ENCODE measurements at places on chromosomes 6 and 20.

DNA sequence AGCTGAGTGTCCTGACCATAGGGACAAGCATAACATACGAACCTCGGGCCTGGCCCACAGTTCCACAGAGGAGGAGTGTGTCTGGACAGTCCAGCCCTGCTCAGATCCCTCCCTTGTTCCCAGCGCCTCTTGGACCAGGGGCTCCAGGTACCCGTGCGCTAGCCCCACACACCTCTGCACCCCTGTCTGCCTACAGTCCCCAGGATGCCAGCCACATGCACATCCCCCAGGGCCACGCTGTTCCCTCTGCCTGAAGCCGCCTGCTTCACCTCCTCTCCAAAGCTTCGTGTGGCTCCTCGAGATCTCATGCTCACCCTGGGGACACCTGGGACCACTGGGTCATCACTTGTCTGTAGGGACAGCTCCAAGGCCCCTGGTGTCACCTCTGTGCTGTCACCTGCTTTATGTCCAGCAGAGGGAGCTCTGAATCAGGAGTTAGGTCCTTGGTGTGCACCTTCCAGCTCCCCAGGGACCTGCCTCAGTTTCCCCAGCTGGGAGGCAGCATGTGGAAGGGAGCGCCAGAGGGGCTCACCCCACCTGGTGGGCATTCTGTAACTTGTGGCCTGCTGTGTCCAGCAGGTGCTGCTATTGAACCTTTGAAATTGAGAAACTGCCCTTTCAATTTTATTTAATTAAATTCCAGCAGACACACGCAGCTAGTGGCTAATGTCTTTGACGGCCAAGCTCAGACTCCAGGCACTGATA, 7.3 kb upstream of the YTHDF1 start:
- H3K36me3 ChIP-seq, result no peaks in the 10 kb centered on the region
- no peak overlapping the region for H3K4me3 ChIP-seq
- H3K4me1 ChIP-seq, result no peaks in the 10 kb centered on the region
- H3K27me3 ChIP-seq, result no peaks in the 10 kb centered on the region
- no peak overlapping the region for H3K27ac ChIP-seq

DNA sequence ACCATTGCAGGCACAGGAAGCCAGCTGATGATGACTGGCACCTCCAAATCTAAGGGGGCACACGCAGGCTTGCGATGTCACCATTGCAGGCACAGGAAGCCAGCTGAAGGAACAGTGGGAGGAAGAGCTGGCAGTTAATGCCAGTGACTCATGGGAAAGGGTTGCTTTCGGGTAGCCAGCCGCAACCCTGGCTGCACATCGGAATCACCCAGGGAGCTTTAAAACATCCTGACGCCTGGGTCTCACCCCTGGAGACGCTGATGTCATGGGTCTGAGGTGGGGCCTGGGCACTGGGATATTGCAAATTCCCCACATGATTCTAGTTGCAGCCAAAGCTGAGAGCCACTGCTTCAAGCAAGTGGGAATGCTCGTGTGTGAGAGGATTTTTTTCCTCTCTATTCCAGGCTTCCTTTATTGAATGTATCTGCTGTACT, 16.1 kb upstream of the CCN6 start:
- no peak overlapping the region for H3K4me3 ChIP-seq
- DNase-seq, result peak; percentile 48

- DNase-seq, result no peak
- no peaks in the 10 kb centered on the region for H3K4me1 ChIP-seq
- H3K27me3 ChIP-seq, result no peaks in the 10 kb centered on the region
- no peaks in the 10 kb centered on the region for H3K36me3 ChIP-seq
- no peak overlapping the region for H3K27ac ChIP-seq
- H3K4me3 ChIP-seq, result no peak overlapping the region
These were observed 7.1 kb downstream of the COL11A2 start for GRCh38 chr6:33185190-33185589.

GRCh38 chr6:101000341-101000740, 119.2 kb upstream of the ASCC3 start:
- H3K4me3 ChIP-seq, result no peak overlapping the region
- no peaks in the 10 kb centered on the region for H3K27me3 ChIP-seq
- no peaks in the 10 kb centered on the region for H3K4me1 ChIP-seq
- H3K36me3 ChIP-seq, result no peaks in the 10 kb centered on the region
- H3K27ac ChIP-seq, result no peak overlapping the region

GRCh38 chr6:156686301-156686994, 90.7 kb upstream of the ARID1B start:
- H3K36me3 ChIP-seq, result no peaks in the 10 kb centered on the region
- peak overlapping the region; percentile 95 for H3K27ac ChIP-seq
- no peaks in the 10 kb centered on the region for H3K27me3 ChIP-seq
- H3K4me3 ChIP-seq, result peak overlapping the region; percentile 82

DNA sequence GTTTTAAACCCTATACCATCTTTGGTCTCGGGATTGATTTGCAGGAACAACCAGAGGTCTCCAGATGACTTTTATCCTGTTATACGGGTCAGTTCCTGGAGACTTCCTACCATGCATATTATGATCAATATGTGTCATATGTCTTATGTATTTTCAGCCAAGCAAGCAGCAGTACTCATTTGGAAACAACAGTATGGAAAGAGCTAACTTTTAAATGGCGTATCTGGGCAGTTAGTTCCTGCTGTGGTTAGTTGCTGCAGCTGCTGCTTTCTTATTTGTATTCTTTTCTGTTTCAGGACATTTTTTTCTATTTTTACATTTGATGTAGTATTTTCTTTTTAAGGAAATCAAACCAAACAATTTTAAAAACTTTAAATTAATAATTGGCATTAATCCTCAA, 207.5 kb downstream of the MANEA start:
- DNase-seq, result no peak
- H3K27me3 ChIP-seq, result no peaks in the 10 kb centered on the region

DNA sequence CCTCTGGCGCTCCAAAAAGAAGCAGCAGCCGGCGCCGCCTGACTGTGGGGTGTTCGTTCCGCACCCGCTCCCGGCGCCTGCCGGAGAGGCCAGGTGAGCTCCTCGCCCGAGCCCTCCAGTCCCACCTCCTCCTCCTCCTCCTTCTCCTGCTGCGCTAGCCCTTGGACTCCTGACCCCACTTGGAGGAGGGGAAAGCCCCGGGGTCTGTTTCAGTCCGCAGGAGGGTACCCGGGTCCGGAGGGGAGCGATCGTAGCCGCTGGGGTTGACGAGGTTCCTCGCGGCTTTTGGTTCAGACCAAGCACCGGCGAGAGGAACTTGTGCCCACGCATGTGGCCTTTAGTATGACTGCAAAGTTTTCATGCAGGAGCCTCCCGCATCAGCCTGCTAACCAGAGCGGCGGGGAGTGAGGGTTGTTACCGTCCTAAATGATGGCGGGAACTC, 493 bp downstream of the CRYBG1 start:
- peaks cover 4% of the 10 kb centered on the region for H3K27me3 ChIP-seq
- DNase-seq, result peak; percentile 58
- H3K4me3 ChIP-seq, result peak overlapping the region; percentile 31

GRCh38 chr20:31666258-31667042, 28.7 kb downstream of the COX4I2 start:
- H3K4me1 ChIP-seq, result peaks cover 17% of the 10 kb centered on the region
- H3K27ac ChIP-seq, result peak overlapping the region; percentile 92
- DNase-seq, result no peak
- no peaks in the 10 kb centered on the region for H3K27me3 ChIP-seq
- H3K36me3 ChIP-seq, result no peaks in the 10 kb centered on the region

DNA sequence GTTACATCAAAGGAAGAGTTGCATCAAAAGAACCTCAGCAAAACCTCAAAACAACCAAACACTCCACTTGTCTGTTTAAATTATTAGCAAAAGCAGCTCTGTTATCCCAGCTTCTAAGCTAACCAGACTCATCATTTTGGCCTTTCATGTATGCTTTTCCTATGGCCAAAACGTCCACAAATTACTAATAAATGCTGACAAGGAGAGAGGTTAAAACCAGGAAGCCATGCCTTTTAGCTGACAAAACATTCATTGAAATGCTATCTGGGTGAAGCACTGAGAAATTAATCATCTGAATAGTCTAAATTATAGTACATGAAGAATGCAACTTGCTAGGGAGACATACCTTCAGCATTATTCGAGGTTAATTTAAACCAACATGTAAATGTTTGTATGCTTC, 80.6 kb downstream of the LAMA2 start:
- H3K27me3 ChIP-seq, result no peaks in the 10 kb centered on the region
- no peak overlapping the region for H3K27ac ChIP-seq
- H3K4me1 ChIP-seq, result no peaks in the 10 kb centered on the region
- no peak for DNase-seq

DNA sequence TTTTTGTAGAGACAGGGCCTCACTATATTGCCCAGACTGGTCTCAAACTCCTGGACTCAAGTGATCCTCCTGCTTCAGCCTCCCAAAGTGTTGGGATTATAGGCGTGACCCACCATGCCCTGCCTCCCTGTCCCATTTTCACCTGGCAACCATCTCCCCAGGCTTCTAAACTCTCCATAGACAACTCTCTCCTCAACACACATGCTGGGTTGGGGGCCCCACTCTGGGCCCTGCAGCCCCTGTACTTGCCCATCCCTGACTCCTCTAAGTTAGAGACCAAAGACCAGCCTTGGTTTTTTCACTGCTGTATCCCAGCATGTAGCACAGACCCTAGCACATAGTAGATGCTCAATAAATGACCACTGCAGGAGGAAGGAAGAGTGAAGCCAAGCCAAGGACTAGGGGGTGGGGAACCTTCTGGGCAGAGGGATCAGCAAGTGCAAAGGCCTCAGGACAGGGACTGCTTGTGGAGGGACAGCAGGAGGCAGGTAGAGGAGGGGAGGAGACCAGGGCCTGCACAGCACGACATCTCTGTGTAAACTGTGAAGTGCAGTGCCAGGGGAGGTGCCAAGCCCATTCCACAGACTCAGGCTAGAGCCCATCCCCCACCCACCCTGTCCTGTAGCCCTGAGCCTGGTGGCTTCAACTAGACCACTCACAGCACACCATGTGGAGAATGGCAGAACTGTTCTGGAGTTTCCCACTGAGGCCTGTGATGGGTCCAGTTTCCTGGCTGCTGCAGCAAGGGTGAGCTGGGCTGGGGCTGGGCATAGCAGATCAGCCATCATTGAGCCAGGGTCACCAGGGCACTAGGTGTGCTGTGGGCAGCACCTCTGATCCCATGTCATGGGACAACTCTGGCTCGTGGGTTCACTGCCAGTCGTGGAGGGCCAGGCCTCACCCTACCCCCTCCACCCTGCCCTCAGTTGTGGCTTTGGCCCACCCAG, 3.4 kb upstream of the SRC start:
- no peaks in the 10 kb centered on the region for H3K27me3 ChIP-seq
- no peak overlapping the region for H3K4me3 ChIP-seq
- DNase-seq, result no peak
- no peaks in the 10 kb centered on the region for H3K36me3 ChIP-seq
- peak overlapping the region; percentile 60 for H3K27ac ChIP-seq

DNA sequence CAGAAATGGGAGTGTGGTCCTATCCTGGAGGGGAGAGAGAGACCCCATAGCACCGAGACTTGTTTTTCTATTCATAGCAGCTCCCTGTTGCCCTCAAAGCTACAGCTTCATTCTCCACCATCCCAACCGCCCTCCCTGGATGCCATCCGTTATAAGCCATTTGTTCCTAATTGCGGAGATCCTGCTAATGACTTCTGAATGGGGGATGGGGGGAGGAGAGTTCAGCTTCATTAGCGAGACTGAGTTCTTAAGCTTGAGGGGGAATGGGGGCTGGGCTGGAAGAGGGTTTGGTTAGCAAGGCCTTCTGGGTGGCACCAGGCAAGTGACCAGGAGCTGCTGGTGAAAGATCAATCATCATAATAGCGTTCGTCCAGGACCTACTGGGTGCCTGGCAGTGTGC, 27.1 kb downstream of the FOXP4 start:
- no peak overlapping the region for H3K4me3 ChIP-seq
- H3K36me3 ChIP-seq, result no peaks in the 10 kb centered on the region
- peak overlapping the region; percentile 10 for H3K27ac ChIP-seq
- H3K4me1 ChIP-seq, result peaks cover 10% of the 10 kb centered on the region

DNA sequence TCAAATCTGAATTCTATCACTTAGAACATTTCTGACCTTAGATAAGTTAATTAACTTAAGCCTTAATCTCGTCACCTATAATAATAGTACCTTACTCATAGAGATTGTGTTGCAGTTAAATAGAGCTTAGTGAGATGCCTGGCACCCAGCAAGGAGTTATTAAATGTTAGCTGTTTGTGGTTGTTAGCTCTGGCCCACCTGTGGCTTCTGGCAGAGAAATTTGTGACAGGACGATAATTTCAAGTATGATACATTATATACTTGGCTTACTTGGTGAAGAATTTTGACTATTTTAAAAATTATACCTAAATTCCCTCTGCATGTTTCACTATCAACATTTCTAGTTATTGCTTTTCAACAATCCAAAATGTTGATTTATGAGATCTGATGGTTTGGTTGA, 102.9 kb upstream of the CEP162 start:
- no peak overlapping the region for H3K4me3 ChIP-seq
- H3K27ac ChIP-seq, result no peak overlapping the region
- H3K4me1 ChIP-seq, result no peaks in the 10 kb centered on the region
- no peaks in the 10 kb centered on the region for H3K27me3 ChIP-seq
- H3K36me3 ChIP-seq, result no peaks in the 10 kb centered on the region
- DNase-seq, result no peak

DNA sequence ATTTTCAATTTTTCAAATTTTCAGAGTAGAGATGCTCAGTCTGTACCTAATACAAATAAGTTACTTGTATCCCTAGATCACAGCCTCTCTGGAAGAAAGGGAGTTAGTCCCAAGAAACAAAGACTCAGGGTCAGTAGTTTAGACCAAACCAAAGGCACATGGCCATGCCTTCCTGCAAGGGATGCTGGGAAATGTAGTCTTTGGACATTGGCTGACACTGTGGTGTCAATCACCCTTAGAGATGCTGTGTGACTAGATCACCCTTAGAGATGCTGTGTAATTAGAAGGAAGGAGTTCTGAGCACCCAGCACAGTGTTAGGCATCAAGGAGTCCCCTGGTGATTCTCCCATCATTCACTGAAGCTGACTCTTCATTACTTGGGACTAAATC, 202.1 kb downstream of the NFATC2 start:
- no peaks in the 10 kb centered on the region for H3K4me1 ChIP-seq
- H3K4me3 ChIP-seq, result no peak overlapping the region
- no peak for DNase-seq
- no peak overlapping the region for H3K27ac ChIP-seq
- no peaks in the 10 kb centered on the region for H3K36me3 ChIP-seq
- H3K27me3 ChIP-seq, result no peaks in the 10 kb centered on the region

GRCh38 chr20:54219751-54220426, 12.0 kb downstream of the PFDN4 start:
- no peak overlapping the region for H3K27ac ChIP-seq
- DNase-seq, result no peak
- no peak overlapping the region for H3K4me3 ChIP-seq
- no peaks in the 10 kb centered on the region for H3K36me3 ChIP-seq
- no peaks in the 10 kb centered on the region for H3K4me1 ChIP-seq
